ENCODE measurements at places on chromosomes 5 and 9. TPM values are rescaled to one million over a fixed set of nuclear protein-coding genes. Genes with fewer than 3 reads are reported as not detected.

Gene PCSK5
- polyA plus RNA-seq: 1.9 TPM

Gene MARCOL
- not detected for polyA plus RNA-seq

Gene C1QTNF3
- 0.39 TPM for polyA plus RNA-seq

Gene TMEM174
- not detected for polyA plus RNA-seq

Gene CCNJL
- polyA plus RNA-seq: not detected

Gene NRG2
- not detected for polyA plus RNA-seq

Gene CD14
- polyA plus RNA-seq: 0.43 TPM

Gene TAF1L
- not detected for polyA plus RNA-seq

Measured in CD8-positive, alpha-beta memory T cell (primary cell).